ENCODE measurements at places on chromosomes 12 and 14.
A peak's percentile ranks its signal among the peaks of the same experiment; 100 is the strongest.

DNA sequence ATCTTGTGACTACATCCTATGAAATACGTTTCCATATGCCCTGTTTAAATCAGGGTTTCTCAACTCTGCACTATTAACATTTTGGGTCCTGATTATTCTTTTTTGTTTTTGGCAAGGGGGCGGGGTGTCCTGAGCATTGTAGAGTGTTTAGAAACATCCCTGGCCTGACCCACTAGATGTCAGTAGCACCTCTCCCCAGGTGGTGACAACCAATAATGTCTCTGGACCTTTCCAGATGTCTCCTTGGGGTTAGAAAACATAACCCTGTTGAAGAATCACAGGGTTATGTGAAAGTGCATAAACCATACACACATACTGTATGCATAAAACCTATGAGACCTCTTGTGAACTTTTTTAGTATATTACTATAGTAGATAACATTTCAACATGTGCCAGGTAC lies 1.4 kb downstream of the ACAD10 start:
- no peak for DNase-seq

DNA sequence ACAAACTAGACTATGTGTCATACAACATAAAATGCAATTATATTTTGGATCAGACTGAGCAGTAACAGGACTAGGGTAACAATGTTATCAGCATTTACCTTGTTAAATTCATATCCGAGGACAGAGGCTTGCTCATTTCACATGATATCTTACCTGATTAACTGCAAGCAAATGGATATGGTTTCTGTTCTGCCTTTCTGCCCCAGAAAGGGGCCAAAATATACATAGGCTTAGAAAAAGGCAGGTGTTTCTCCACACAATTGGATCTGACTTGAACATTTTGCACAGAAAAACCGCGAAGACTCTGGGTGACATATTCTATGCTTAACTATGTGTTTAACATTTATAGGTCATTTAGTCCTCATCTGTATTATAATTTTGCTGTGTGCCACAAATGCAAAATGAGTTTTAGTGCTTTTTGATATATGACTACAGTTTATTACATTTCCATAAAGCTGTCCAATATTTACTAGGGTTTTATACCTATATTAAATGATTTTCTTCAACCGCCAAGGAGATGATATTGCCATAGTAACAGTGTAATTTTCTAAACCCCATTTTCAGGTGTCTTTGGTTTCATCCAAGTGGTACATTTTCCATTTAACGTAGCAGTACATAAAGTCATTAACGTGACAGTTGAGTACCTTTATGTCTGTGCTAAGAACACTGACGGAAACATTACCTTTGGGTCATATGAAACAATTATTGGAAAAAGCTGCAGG lies 249.3 kb upstream of the KRR1 start:
- DNase-seq, result no peak

- no peak for DNase-seq
Measured at GRCh38 chr12:101564912-101565311, 29.9 kb upstream of the MYBPC1 start.

DNA sequence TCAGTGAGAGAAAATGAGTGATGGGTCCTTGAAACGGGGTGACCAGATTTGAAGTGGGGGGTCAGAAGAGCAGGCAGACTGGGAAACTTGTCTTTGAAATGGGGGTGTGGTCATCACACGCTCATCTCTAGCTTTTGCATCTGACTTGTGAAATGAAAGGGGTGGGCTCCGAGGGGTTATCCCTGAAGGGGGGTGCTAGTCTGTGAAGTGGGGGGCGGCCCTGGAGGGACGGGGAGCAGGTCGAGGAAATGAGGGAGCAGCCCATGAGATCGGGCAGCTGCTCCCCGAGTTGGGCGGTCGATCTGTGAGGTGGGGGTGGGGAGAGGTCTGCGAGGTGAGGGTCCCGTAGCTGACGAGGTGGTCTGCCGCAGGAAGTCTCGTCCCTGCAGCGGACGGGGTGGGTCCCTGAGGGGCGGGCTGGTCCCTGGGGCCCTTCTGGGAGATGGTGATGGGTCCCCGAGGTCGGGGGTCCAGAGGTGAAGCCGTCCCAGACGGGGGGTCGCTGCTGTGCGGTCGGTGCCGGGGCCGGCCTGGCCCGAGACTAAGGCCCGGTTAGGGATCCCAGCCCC lies 542 bp downstream of the PXN start:
- DNase-seq, result no peak

GRCh38 chr12:92378682-92379479 lies 233.2 kb upstream of the BTG1 start:
- DNase-seq, result no peak

DNA sequence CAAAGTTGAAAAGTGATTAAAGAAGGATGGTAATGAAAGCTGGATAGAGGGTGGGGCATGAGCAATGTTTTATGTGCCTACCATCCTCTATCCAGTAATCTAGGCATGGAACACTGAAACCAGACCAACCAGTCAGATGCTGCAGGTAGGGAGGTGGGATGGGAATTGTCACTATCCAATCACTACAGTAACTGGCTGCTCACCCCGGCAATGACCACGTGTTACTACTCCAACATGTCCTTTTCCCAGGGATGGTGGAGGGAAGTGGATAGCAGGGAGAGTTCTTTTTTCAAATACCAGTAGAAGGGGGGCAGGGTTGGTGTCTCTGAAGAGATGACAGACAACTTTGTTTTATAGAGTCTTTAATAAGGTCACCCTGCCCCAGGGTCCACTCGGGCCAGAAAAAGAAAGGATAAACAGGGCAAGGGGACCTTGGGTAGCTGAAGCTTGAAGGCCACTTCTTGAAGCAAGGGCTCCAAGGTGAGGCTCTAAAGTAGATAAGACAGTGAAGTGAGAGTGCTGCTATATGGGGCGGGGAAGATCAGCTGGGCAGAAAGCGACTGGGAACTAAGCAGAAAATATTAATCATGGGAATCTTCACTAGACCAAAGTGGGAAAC lies 14.7 kb upstream of the CDH24 start:
- DNase-seq, result peak; percentile 71

- no peak for DNase-seq
Measured at GRCh38 chr12:46380022-46380796, 7.6 kb upstream of the SLC38A2 start.

GRCh38 chr12:81797100-81797499 lies 38.0 kb upstream of the PPFIA2 start:
- DNase-seq, result no peak

DNA sequence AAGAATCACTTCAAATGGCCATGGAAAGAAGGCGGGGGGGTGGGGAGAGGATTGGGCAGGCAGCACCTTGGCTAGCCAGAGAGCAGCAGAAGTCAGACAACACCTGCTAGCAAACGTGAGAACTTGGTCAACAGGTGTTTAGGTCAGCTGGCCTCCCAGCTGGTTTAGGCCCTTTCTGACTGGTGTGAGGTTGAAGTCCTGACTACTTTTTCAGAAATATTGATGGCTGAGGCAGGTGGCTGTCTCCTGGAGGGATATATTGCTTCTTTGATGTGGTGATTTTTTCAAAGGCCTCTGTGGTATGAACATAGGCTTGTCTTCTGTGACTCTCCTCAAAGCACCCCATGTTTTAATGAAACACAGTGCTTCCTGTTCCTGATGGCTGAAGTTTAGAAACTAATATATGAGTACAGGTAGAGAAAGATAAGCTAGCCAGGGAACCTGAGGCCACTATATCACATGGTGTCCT lies 238.2 kb upstream of the SSTR1 start:
- DNase-seq, result no peak

- no peak for DNase-seq
Measured at GRCh38 chr12:12725956-12726554, 8.9 kb downstream of the CDKN1B start.

- no peak for DNase-seq
Measured at GRCh38 chr12:2344885-2345284, 292.1 kb downstream of the CACNA1C start.

DNA sequence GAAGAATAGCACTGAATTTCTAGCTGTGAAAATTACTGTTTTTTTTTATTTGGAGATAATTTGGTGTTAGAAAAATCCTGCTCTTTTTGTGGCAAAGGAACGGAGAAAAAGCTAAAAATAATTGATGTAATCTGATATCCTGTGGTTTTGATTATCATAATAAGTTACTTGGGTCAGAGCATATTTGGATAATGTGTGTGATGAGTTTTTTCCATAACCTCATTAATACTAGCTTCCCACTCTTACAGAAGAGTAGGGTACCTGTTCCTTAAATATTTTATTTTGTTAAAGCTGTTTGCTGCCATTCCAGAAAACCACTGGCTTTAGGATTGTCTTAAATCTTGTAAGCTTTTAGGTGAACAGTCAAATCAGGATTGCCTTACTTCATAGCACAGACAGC lies 4.7 kb downstream of the PSMC6 start:
- no peak for DNase-seq

- no peak for DNase-seq
Measured at GRCh38 chr14:53875324-53875897, 81.2 kb downstream of the BMP4 start.

DNA sequence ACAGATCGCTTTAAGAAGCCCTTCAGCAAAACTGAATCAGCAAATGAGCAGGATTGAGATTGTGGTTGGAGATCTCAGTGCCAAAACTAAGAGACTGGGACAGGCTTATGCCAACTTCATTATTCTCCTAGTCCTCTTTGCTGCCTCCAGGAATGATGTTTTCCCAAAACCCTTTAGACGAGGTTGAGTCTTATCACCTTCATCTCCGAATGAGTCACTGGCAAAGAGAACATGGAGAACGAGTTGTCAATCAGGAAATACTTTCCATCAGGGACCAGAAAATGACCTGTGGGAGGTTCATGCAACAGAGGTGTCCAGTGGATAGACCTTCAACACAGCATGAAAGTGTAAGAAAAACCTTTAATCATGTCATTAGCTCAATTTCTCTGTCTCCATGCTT lies 461.5 kb downstream of the RMST start:
- no peak for DNase-seq

- DNase-seq, result no peak
Measured at GRCh38 chr12:66035288-66035966, 95.1 kb downstream of the LLPH start.

DNA sequence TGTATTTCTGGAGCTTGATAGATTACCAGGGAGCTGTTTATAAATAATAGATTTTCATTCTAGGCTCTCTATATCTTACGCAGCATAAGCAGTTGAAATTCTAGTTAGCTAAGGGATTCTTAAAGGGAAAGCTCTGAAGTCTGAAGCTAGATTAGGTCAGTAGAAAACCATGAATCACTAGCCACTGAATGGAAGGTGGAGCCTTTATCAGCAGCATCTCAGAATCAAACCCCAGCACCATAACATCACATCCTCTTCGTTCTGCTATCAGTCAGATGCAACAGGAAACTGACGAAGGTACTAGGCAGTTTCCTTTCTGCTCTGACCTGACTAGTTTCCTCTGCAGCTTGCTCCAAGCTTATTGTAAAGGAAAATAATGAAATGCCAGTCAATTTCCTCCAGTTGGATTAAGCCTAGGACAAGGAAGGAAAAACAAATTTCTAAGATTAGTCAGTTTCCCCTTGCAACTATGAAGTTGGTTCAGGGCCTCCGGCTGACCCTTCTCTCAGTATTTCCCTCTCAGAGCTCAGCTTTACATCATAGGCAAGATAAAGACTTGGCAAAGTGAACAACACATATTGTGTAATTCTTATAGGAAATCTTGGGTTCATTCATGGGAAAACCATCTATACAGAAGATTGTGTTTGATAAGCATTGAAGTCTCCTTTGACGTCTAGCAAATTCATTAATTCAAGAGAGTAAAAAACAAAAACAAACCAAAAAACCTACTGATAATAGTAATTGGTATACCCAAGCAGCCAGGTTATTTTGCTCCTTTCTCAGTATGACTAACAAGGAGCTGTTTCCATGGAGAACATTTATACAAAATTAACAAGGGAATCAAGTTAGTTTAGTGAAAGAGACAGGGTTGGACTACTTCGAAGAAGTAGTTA lies 43.4 kb upstream of the CFAP54 start:
- DNase-seq, result peak; percentile 40

GRCh38 chr14:104687601-104688504 lies 1.6 kb upstream of the INF2 start:
- DNase-seq, result peak; percentile 89

- peak; percentile 81 for DNase-seq
Measured at GRCh38 chr12:26768611-26769603, 64.1 kb downstream of the ITPR2 start.

GRCh38 chr12:59736786-59737185 lies 141.0 kb downstream of the SLC16A7 start:
- DNase-seq, result peak; percentile 19

DNA sequence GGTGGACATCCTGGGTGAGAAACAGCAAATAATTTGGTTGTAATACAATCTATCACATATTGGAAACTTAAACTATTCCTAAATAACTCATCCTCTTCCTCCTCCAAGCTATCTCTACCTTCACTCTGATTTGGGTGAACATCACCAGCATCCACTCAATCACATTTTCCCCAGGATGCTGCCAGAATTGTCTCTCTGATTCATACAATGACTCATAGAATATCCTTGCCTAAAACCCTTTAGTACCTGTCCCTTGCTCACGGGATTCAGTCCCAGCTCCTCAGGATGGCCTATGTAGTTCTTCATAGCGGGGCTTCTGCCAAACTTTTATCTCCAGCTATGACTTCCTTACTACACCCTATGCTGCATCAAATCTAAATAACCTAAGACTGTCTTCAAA lies 146.8 kb downstream of the EMP1 start:
- no peak for DNase-seq

GRCh38 chr12:10069099-10069498 lies 29.7 kb downstream of the CLEC1A start:
- no peak for DNase-seq

GRCh38 chr14:68544081-68544892 lies 248.6 kb downstream of the ZFP36L1 start:
- DNase-seq, result no peak

GRCh38 chr14:64758691-64759554 lies 54.7 kb downstream of the PLEKHG3 start:
- peak; percentile 77 for DNase-seq

GRCh38 chr12:65672441-65672840 lies 151.8 kb upstream of the HMGA2 start:
- DNase-seq, result no peak

DNA sequence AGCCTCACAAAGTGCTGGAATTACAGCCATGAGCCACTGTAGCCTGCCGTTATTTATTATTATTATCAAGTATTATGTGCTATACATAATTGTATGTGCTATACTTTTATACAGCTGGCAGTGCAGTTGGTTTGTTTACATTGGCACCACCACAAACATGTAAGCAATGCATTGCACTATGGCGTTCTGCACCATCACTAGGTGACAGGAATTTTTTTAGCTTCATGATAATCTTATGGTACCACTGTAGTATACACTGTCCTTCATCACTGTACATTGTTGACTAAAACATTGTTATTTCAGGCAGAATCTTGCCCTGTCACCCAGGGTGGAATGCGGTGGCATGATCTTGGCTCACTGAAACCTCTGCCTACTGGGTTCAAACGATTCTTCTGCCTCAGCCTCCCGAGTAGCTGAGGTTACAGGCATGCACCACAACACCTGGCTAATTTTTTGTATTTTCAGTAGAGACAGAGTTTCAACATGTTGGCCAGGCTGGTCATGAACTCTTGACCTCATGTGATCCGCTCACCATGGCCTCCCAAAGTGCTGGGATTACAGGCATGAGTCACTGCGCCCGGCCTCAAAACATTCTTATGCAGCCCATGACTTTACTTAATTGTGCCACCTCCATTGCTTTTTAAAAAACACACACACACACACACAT lies 17.1 kb downstream of the MRPL42 start:
- DNase-seq, result peak; percentile 5

Measured in PC-9 (cell line).